ENCODE measurements at places on chromosomes 3 and 15.

DNA sequence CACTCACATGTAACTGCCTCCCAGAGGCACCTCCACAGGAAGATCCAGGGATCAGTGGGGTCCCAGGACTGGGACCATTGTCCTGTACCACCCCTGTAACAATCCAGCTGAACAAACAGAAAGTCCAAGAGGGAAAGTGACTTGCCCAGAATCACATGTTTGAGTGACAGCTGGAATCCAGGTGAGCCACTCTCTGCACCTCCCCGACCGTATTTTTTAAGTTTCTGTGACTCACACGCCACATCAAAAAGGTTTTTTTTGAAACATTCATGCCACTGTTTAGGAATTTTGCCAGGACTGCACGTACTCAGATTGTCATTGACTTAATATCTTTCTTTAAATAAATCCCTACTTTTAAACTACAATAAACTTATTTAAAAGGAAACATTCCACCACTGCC is 9.8 kb upstream of the SLC6A1 start:
- DNase-seq = no peak

DNA sequence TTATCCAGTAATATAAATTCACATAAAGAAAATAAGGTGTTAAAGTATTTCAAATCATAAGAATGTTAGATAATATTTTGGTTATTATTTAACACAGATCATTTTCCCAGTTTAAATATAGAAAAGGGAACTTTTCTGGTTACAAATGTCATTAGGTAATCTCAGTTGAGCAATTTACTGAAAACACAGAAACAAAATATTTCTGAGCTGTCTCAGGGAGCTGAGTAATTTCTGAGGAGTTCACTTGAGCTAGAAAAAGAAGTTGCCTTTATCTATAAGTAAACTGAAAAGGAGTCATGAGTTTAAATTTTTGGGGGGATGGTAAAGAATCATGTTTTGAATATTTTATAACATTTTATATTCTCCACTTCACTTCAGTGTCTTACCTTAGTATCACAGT is 855.4 kb upstream of the ARPP21 start:
- DNase-seq = no peak

DNA sequence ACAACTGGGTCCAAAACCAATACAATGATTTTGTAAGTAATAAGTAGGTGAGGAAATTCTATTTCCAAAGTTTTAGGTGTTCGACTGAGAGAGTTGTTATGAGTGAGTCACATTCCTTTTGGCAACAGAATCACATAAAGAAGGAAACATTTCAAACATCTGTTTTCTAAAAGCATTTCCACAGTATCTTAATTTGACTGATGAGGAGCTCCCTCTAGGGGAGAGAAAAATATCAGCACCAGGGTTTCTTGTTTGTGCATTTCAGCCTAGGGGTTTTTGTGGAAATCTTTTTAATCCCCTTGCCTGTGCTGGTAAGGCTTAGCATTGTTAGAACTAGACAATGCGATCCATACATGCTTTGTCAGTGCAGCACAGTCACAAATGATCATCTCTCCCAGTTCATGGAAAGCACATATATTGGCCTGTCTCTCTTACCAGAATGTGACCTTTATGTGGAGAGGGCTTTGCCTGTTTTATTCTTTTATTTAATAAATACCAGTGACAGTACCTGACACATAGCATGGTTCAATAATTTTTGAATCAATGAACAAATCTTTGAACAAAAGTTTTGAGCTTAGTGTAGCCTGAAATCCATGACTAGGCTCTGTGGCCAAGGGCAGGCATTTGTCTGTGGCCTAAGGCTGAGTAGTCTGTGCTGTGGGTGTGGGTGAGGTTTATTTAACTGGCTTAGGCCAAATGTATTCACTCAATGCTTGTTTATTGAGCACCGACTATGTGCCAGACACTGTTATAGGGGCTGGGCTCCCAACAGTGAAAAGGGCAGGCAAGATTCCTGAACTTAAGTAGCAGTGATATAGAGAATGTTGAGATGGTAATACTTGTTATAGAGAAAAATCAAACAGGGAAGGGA is 21.1 kb upstream of the IQCF6 start:
- DNase-seq = no peak

- DNase-seq = no peak
These were observed 11.5 kb downstream of the SEMA7A start for GRCh38 chr15:74422265-74422651.

DNA sequence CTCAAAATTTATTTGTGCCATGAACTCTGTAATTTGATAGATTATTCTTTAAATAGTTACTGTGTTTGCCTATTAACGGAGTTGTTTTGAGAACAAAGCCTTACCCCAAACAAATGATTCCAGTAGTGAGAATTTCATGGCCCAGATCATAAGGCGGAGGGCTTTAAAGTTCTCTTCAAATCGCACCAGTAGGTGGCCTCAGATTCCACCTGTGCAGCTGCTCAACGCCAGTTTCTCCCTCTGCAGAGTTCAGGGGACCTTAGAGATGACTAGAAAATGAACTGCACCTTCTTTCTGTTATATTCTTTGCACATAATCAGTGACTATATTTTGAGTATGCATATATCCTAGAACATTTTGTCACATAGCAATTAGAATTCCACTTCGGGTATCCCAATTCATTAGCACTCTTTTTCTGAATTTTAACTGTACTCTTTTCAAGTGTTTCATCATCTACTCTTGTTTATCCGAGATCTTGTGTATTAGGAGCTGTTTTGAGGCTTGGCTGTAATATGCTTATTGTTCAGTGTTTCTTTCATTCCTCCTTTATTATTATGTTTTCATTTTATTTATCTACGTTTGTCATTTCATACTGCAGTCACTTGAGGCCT is 232.6 kb upstream of the CHRM5 start:
- DNase-seq = no peak

DNA sequence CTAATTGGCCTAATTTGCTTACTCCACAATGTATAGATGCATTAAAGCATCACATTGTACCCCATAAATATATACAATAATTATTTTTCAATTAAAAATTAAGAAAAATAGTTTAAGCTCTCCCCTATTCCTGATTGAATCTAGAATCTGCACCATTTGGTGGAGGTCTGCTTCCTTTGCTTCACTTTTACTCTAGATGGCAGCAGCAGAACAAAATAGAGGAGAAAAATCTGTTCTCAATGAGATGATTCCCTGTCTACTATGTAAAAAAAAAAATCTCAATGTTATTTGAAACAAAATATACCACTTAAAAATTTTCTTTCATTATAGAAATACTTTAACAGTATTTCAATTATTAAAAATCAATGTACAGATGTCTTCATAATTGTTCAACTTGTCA is 109.6 kb upstream of the FXR1 start:
- DNase-seq = no peak

DNA sequence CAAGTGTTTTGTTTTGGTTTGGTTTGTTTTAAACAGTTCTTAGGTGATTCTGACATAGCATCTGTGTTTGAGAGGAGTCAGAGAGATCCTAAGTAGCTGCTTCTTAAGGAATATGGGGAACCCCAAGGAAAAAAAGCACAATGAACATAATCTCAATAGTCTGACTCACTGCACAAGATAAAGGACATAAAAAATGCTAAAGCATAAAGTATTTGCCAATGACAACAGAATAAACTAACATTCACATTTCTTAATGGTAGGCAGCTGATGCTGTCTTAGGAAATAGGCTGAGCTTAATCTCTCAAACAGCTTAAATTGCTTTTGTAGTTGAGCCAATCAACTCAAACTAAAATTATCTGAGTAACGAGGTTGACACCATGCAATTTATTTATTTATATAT is 2.9 kb downstream of the NCEH1 start:
- DNase-seq = no peak

DNA sequence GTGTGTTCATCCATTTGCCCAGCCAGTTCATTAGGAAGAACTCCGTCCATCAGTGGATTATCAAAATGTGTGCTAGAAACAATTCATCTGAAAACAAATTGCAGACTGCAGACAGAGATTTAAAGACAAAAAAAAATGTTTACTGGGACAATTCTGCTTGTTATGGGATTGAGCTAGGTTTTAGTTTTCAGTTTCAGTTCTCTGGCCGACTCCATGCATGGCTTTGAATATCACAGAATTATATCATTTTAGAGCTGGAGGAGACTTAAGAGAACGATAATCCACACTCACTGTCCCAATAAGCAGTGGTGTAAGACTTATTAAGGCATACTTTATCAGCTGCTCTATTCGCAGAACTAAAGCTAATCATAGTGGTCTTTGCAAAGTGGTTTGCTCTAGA is 51.1 kb downstream of the TFG start:
- DNase-seq = no peak

- DNase-seq = no peak
These were observed 84.2 kb upstream of the ZNF280D start for GRCh38 chr15:56817321-56818080.

GRCh38 chr15:99177679-99178078 is 71.7 kb downstream of the TTC23 start:
- no peak for DNase-seq

DNA sequence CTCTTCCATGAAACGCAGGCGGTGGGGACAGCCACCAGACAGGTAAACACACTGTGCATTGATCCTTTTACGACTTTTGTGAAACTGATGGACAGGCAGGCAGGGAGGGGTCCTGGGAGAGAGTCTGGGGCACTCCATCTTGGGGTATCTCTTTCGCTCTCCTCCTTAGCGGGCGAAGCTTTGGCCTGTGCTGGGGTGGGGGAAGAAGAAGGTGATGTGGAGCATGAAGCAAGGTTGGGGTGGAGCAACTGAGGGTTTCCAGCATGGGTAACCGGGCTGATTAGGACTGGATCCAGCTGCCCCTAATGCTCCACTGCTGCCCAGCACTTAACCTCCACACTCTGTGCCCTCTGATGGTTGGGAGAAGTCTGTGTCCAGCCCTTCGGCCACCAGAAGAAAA is 25.6 kb downstream of the MUC20 start:
- no peak for DNase-seq

- DNase-seq = no peak
These were observed 150.7 kb downstream of the TMCO5A start for GRCh38 chr15:38085114-38085513.

GRCh38 chr15:74330861-74331408 is 36.5 kb downstream of the CYP11A1 start:
- DNase-seq = no peak

DNA sequence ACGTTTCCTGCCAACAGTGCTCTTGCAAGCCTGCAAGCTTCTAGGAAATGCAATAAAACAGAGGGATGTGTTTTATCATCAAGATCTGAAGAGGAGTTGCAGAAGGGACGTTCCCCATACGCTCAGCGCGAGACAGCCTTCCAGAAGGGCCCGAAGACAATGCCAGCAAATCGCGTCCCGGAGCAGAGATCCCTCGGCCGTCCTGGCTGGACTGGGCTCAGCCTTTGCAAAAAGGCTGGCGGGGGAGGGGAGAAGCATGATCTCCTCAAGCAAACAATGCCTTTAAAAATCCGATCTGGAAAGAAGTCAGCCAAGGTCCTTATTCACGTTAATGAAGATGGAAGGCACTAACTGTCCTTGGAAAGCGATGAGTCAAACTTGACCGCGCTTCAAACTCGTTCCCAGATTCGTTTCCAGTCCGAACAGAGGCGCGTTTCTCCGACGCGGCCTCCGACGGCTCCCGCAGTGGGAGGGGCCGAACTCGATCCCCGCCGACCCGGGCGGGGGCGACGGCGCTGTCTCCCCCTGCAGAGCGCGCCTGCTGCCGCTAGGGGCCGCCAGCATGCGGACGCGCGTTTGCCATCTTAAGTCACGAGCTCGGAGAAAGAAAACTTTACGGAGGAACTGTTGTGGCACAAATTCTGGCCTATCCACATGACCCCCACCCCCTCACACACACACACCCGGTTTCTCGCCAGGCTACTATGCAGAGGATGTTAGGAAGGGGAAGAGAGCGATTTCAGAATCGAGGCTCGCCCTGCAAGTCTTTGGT is 5.5 kb downstream of the BCL6 start:
- DNase-seq = peak; percentile 64

DNA sequence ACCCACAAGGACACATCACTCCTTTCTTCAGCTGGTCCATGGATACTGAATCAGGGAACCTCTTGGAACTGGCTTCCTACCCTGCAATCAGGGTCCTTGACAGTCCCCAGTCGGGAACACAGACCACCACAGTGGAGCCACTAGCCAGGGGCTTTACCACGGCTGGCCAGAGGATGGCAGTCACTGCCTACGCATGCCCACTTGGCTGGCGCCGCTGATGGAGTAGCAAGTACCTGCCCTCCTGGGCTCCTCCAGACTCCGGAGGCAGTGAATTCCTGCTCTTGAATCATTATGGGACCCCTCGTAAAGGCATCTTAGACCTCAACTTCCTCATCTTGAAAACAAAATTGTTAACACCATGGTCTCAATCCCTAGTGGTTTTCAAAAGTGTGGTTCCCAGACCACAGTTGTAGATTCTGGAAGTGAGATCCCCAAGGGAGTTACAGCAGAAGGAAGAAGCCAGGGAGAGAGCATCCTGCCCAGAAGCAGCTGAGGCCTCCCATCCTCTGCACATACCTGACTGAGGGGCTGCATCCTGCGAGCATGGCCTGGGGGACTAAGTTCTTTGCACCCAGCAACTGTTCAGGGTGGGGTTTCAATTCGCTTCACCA is 9.1 kb upstream of the SKIC8 start:
- peak; percentile 14 for DNase-seq

DNA sequence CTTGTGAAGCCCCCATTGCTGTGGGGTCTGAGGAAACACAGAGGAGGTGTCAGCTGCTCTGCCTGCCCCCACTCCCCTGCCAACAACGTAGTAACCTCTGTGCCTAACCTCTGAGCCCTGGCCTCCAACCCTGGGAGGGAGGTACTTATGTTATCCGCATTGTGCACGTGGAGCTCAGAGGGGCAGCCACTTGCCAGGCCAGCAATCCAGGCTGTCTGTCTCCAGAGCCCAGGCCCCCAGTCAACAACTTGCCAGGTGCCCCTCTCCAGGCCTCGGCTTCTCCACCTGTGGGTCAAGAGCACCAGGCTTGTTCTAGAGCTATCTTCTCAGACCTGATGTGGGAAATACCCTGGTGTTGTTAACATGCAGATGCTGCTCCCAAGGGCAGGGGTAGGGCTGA is 2.7 kb downstream of the TPRA1 start:
- DNase-seq = no peak

DNA sequence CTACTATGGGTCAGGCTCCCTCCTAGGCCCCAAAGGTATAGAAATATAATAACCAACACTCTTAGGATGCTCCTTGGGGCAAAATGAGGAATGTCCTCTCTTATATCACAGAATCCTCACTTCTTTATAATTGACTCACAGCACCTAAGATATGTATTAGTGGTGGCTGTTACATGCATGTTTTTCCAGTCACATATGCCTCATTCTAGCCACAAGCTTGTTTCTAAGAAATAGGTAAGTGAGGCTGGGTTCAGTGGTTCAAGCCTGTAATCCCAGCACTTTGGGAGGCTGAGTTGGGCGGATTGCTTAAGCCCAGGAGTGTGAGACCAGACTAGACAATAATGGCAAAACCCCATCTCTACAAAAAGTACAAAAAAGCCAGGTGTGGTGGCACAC is 57.9 kb upstream of the PSMD6 start:
- DNase-seq = no peak

- no peak for DNase-seq
These were observed 8.9 kb upstream of the FURIN start for GRCh38 chr15:90859234-90860131.

DNA sequence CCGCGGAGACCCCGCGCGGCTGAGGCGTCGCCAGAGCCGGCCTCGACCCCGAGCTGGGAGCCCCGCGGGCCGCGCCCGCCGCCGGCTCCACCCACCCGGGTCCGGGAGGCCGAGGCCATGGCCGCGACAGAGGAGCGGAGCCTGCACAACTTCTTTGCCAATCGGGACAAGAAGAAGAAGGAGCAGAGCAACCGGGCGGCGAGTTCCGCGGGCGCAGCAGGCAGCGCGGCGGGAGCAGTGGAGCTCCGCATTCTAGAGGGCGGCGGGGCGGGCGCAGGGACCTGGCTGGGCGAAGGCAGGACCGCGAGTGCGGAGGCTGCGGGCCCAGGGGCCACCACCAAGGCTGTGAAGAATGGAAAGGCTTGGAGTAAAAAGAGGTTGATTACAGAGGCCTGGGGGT is 37.6 kb upstream of the EPHA6 start:
- DNase-seq = no peak

All from activated T-cell treated with anti-CD3 and anti-CD28 coated beads for 1 hour (primary cell).